Activated CD4-positive, alpha-beta T cell treated with anti-CD3 and anti-CD28 coated beads, Interleukin-2, amount 50 U/mL, for 1 hour (primary cell): ENCODE measurements at places on chromosomes 3 and 15.

DNA sequence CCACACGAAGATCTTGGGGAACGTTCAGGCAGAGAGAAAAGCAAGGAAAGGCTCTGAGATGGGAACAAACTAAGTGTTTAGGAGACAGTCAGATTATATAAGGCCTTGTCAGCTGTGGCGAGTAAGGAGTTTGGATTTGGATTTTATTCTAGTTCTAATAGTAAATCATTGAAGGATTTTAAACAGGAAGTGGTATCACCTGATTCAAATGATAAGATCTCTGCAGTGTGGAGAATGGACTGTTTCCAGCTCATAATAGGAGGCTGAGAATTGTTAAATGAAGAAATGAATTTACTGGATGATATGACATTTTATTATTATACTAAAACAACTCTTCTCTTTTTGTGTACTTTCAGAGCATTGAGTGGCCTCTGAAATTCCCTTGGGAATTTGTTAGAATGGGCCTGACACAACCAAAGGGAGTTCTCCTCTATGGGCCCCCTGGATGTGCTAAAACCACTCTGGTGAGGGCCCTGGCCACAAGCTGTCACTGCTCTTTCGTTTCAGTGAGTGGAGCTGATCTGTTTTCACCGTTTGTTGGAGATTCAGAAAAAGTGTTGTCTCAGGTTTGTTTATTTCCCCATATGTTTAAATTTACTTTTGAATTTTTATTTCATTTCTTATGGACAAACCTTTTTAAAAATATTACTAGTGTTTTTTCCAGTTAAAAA lies 36.0 kb upstream of the GATM start:
- no peak for DNase-seq

DNA sequence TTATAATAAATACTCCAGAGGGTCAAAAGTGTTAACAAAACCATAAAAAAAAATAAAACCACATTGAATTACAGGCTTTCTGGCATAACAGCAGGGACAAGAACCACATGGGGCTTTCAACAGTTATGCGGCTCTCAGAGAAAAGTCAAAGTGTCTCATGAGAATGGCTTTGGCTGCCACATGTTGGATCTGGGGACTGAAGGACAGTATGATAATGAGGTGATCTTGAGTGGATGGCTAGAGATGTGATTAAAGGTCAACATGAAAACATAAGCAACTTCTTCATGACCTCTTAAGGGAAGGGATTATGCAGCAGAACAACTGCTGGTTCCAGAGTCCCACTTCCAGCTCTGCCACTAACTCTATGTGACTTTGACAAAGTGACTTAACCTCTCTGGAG lies 5.2 kb downstream of the RAB27A start:
- no peak for DNase-seq

DNA sequence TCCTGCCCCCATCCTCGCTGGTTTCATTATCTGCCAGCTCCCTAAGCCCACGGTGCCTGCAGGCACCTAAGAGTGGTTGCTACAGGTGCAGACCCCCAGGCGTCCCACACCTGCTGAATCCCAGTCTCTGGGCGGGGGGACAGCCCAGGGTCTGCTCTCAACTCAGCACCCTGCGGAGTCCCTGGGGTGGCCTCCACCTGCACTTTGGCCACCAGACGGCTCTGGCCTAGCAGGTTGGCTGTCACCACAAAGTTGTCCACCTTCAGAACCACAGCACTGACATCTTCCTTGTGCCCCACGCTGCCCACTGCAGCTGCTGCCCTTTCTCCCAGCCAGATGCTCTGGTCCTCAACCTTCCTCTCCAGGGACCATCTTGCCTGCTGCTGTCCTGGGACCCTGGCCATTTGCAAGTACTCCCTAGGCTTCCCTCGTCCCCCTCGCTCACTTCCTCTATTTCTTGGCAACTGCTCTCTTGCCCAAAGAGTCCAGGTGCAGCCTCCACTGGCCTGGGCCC lies 34.9 kb upstream of the SNRPA1 start:
- DNase-seq: no peak

GRCh38 chr3:118960876-118961450 lies 73.7 kb downstream of the IGSF11 start:
- DNase-seq: no peak

GRCh38 chr3:197547306-197548011 lies 8.3 kb downstream of the BDH1 start:
- DNase-seq: no peak
